HFFc6 (cell line): ENCODE measurements at places on chromosomes 3 and 15.

DNA sequence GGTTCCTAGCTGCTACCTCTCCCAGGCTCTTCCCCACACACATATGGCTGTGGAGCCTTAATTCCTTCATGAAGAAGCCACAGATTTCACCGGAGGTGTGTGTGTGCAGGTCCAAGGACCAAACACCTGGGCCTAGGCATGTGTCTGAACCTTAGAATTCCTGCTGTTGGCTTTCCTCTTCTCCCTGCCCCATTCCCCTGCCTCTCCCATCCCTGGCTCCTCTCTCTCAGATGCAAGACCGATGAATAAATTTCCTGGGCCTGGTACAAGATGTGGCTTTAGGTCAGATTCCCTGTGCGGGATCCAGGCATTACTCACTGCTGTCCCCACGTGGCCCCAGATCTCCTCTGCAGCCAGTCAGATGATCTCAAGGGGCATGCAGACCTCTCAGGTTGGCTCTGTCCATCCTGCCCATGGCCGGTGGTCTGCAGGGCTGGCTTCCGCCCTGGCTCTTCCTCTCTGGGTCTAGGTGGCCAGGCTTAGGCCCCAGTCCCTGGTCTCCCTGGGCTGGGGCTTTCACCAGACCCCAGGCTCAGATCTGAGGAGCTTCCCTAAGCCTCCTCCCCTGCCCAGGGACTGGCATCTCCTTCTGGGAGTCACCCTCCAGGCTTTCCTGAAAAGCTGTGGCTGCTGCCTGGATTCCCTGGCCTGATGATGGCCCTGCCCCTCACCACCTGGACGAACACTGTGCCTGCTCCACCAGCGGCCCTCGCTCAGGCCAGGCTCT is 20.5 kb downstream of the CCR9 start:
- peak; percentile 66 for DNase-seq

- peak; percentile 88 for DNase-seq
Observed at GRCh38 chr15:34837246-34838016, 42.1 kb upstream of the ACTC1 start.

DNA sequence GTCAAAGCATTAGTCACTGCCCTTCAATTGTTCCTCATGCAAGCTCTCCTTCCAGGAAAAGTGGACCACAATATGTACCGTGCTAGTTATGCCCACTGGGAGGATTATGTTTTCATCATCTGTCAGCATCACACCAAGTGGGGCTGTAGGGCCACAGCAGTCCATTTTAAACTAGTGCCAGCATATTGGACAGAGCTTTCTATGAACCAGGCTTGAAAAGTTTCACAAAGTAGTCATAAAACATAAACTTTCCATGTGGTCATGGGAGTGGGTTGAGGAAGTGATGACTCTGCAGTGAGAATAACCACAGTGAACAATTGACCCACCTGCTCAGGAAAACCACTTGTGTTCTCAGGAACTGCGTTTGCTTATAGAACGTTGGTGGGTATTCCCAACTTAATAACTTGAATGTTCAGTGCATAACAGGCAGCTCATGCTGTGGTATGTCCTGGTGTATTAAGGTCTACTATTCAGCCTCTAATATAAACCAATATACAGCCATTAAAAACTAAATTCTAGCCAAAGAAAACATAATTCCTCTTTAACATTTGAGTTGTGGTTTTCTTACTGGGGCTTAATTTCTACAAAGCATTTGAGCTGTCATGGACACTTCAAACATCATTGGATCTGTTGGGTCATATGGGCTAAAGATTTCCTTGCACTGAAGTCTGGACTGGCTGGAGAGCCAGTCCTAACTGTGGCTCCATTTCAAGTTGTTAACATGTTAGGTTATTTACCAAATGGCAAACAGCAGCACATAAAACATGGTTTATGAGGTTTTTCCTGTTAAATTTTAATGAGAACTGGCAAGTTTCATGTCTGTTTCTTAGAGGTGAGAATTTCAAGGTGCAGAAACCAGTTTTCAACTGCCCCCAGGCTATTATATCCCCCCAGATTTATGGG is 274.1 kb downstream of the OTOL1 start:
- no peak for DNase-seq

DNA sequence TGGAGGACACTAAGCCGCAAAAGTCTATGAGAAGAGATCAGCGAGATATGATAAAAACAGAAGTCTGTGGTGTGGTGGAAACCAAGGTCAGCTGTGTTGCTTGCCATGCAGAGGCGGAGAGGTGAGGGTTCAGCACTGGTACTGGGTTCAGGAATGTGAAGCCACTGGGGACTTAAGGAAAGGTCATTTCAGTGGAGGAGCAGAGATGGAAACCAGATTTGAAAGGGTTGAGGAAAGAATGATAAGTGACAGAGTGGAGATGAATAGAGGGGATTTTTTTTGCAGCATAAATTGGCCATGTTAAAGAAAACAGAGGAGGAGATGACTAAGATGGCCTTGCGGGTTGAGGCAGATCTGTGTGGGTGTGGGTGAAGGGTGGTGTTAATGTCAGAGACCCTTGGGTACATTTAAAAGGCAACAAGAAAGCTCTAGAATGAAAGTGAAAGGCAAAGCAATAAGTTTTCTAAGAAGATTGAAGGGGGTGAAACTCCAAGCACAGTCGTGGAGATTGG is 265.5 kb downstream of the ADAMTSL3 start:
- no peak for DNase-seq

GRCh38 chr15:58564981-58565380 is 133.2 kb downstream of the LIPC start:
- DNase-seq: no peak

GRCh38 chr3:38605981-38606380 is 43.5 kb downstream of the SCN5A start:
- DNase-seq: no peak

DNA sequence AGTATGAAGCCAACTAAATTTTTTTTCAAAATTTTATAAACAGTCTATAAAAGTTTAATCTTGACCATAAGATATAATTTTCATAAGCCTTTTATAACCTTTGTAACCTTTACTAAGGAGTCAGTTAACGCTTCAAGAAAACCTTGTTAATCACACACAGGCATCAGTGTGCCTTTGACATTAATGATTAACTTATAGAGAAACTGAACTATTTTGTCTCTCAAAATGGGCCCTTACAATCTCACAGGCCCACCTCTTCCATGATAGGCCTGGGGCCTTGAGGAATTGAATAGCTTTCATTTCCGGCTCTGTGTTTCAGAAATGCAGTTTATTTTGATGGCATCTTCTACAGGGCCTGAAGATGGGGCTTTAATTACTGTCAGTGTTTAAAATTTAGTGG is 70.1 kb downstream of the CD200 start:
- DNase-seq: no peak

GRCh38 chr3:878746-879145 is 214.1 kb upstream of the CNTN6 start:
- DNase-seq: no peak

DNA sequence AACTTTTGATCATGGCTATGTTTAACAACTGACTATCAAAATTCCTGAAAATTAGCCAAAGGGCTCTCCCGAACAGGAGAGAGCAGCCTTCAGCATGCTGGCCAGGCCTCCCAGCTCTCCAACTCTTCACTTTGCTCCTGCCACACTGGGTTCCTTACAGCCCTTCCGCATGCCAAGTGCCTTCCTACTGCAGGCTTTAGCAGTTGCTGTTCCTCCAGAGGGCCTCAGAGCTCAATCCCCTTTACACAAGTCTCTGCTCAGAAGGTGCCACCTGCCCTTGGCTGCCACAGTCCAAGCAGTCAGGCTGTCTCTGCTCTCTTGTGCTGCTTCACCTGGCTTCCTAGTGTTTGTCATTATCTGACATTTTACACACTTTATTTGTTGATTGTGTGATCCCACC is 553.1 kb upstream of the PPP2R3A start:
- no peak for DNase-seq

DNA sequence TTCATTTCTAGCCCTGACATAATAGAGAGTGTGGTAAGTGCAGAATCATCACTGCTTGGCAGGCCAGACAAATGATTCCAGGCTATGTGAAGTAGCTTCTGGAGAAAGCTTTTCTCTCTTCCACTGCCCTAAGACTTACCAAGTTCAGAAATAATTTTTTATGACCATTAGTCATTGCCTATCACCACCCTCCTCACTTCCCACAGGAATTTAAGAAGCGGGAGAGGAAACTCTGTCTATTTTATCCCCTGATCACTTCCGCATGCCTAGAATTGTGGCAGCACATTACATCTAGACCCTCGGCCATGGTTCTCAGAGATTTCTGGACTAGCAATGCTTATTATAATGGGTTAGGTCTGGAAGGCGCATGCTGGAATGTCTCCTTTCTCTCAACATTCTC is 397.8 kb upstream of the NR2F2 start:
- peak; percentile 88 for DNase-seq

- no peak for DNase-seq
Observed at GRCh38 chr3:155190691-155191090, 102.8 kb downstream of the STRIT1 start.

DNA sequence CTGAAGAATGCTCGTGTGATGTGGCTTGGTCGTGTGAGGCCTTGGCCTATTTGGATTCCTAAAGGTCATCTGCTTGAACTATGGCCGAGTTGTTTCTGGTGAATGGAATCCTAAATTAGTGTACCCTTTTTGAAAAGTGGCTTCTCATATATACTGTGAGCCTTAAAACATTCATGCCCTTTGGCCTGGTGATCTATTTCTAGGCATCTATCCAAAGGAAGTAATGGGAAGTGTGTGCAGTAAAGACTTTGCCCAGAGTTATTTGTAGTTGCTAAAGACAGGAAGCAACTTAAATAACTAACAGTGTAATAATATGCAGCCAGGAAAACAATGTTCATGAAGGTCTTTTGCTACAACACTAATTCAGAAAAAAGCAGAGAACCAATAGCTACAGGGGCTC is 3.0 kb downstream of the DGKG start:
- DNase-seq: no peak

DNA sequence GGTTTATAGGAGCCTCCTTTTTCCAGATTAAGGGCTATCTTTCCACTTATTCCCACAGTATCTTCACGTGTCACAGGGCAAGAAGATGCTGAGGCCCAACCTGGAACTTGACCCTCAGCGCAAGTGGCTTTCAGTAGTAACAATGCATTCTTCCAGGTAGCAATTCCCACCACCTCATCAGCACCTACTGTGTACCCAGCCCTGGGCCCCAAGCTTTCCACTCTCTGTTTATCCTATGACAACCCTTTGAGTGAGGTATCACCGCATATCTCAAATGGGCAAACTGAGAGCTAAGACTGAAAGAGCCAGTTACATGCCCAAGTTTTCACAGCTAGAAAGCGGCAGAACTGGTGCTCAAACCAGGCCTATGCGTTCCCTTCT is 88.2 kb downstream of the CPN2 start:
- DNase-seq: no peak

DNA sequence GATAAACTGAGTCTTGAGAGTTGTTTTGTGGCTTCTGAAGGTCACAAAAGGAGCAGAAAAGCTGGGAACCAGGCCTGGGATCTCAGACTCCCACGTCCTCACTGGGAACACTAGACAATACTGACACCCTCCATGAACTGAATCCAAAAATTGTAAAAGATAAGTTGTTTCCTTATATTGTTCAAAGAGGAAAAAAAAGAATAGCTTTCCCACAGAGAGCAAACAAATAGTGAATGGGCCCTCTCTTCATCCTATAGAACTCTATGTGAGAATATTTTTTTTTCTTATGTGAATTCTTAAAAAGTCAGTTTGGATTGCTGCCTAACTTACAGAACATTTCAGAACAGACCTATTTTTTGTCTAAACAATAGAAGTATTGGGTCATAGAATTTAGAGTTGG is 203.5 kb downstream of the MECOM start:
- DNase-seq: no peak
